Stimulated activated CD4-positive, alpha-beta T cell treated with anti-CD3 and anti-CD28 coated beads, Interleukin-2, amount 100 ng/mL, for 24 hours (primary cell): ENCODE measurements at places on chromosomes 11 and 22.

DNA sequence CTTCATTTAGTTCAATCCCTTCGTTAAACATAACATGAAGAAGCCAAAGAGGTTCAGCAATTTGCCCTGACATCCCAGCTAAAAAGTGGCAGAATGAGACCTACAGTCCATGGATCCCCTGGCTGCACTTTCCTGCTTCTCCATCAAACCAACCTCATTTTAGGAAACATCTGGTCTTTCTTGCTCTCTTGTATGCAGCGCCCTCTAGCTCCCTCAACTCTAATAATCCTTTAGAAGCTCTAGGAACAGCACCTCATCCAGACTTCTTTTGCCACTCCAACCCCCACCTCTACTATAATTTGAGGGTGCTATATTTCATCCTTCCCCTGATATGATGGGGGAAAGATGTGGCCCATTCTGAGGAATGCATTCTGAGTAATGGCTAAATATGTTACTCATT is 7.4 kb downstream of the CNTF start:
- DNase-seq = no peak

- DNase-seq = no peak
Observed at GRCh38 chr11:130024361-130024760, 21.7 kb upstream of the PRDM10 start.

DNA sequence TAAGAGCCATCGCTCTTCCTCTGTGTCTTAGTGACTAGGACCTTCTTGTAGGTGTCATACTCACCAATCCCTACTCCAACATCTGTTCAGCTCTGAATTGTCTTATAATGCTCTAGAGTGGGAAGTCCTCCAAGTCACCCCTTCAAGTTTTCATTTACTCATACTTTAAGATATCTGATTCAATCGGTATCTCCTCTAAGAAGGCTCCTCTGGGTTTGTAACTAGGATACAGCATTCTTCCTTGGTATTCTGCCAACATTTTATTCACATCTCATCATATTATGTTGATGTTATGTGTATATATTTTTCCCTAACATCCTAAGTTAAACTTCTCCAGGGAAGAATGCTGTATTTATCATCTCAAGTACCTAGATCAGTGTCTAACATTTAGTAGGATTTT is 662.1 kb downstream of the NTM start:
- no peak for DNase-seq

GRCh38 chr11:102680945-102681344 is 24.6 kb downstream of the MMP27 start:
- no peak for DNase-seq

DNA sequence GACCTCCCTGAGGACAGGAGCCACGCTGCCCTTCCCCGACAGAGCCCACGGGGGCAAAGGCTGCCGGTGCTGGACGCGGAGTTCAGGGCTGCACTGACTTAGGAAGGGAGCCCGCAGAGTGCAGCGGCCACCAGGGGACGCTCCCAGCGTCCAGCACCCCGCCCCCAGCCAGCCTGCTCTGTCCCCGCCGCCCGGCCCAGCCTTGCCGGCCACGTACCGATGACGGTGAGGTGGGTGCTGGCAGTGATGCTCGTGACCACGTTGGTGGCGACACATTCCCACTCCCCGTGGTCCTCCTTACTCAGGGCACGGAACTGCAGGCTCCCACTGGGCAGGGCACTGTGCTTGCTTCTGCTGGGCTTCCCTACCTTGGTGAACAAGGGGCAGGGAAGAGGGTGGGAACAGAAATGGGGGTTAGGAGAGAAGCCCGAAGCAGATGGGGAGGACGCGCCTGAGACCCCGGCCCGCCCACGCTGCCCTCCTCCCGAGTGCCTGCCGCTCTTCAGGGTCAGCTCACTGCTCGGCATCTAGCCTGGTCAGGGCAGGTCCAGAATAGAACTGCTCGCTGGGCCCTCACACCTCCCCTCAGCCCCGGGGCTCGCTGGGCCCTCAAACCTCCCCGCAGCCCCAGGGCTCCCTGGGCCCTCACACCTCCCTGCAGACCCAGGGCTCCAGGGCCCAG is 25.9 kb downstream of the IGSF9B start:
- DNase-seq = no peak

GRCh38 chr11:88115828-88116755 is 59.2 kb downstream of the RAB38 start:
- no peak for DNase-seq
